NCI-H524 treated with DMSO at 0.1 percent for 48 hours (cell line): ENCODE measurements at places on chromosomes 4 and X.

GRCh38 chr4:86400216-86400615 is 40.4 kb upstream of the MAPK10 start:
- DNase-seq = no peak

DNA sequence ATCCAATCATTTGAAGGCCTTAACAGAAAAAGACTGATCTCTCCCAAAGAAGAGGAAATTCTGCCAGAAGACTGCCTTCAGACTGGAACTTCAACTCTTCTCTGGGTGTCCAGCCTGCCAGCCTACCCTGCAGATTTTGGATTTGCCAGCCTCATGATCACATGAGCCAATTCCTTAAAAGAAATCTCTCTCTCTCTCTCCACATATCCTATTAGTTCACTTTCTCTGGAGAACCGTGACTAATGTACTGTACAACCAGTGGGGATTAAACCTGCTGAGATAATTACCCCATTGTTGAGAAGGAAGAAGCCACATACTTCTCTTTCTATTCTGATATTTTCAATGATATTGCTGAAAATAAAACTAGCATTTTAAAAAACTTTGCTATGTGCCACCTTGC is 711.3 kb upstream of the AMOT start:
- no peak for DNase-seq

DNA sequence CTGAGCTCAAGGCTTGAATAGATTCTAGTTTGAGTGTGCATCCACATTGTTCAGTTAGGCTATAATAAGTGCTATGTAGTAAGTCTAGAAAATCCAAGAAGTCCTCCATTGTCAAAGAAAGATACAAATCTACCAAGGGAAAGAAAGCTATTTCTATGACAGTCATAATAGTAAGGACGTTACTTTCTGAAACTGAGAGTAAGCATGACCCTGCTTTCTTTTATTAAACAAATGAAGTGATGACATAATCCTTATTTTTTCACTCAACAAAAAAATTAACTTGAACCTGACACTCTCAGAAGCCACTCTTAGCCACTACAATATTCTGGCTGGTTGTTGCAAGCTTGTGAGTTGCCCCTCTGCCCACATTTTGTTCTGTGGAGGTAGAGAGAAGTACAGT is 33.8 kb upstream of the AMELX start:
- no peak for DNase-seq

GRCh38 chr4:181312066-181312465 is 931.1 kb upstream of the TENM3 start:
- DNase-seq = no peak

GRCh38 chr4:2823301-2823670 is 20.4 kb upstream of the ADD1 start:
- no peak for DNase-seq
